Hematopoietic multipotent progenitor cell (in vitro differentiated cells): ENCODE measurements at places on chromosomes 2 and 18.

DNA sequence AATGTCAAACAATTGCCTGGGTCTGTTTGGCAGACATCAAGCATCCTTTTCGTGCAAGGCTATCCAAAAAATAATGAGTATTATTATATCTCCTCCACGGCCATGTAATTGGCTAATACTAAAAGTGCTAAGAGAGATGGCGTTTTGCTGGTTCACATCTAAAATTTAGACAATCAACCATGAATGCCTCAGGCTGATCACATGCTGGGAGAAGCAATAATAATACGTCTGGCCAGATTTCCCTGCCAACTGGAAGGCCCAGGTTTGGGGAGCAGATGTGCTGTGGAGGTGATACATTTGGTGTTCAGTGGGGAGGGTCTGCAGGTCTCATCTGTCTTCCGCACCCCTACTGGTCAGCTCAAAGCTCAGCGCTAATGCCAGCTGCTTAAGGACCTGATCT lies 60.3 kb upstream of the CREB1 start:
- no peak for DNase-seq

GRCh38 chr2:202035089-202035940 lies 1.7 kb downstream of the FZD7 start:
- peak; percentile 54 for DNase-seq

GRCh38 chr18:42092848-42093247 lies 137.8 kb downstream of the PIK3C3 start:
- no peak for DNase-seq

GRCh38 chr2:165440367-165440766 lies 29.1 kb upstream of the CSRNP3 start:
- no peak for DNase-seq

DNA sequence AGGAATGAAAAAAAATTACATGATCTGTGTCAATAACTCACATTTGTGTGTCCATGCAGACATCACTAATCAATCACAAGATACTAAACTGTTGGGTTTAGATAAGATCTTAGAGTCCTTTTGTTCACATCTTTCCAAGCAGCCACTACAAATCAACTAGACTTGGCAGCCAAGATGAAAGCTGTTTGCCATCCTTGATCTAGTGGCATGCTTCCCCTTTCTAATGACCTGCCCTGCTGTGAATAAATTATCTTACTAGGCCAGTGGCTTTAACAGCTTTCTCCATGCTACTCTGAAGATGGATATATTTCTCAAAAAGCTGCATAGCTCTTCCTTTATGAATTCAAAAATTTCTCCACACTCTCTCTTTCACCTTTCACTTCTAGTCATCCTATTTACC lies 1338.0 kb upstream of the ACVR2A start:
- DNase-seq = no peak

DNA sequence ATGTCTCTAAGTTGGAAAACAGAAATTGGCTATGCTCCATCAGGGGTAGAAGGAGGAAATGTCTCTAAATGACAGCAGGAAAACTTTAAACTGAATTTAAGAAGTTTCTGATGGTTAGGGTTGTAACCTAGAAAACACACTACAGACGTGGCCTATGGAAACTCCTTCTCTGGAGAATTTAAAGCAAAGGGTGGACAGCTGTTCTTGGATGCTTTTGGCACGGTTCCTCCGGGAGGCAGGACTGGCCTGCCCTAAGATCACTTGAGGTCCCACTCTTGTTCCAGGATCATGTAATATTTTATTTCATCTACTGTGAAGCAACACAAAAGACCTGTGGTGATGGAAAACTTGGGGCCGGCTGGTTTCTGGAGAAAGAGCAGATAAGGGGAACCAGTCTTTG lies 77.0 kb downstream of the NRP2 start:
- DNase-seq = no peak

DNA sequence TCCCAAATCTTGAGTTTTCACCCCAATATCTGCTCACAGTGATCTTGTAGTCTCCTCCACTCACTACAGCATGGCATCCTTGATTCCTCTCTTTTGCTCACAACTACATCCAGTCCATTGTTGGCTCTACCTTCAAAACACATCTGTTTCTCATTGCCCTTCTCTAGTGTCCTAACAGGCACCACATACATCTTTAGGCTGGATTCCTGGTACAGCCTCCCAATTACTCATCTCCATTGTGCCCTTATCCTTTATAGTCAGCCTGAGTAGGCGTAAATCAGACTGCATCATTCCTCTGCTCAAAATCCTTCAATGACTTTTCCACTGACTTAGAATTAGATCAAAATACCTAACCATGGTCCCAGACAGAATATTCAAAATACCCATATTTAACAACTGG lies 10.7 kb upstream of the TAF1B start:
- DNase-seq = no peak

GRCh38 chr18:49100226-49100968 lies 149.6 kb upstream of the SMAD7 start:
- DNase-seq = no peak

DNA sequence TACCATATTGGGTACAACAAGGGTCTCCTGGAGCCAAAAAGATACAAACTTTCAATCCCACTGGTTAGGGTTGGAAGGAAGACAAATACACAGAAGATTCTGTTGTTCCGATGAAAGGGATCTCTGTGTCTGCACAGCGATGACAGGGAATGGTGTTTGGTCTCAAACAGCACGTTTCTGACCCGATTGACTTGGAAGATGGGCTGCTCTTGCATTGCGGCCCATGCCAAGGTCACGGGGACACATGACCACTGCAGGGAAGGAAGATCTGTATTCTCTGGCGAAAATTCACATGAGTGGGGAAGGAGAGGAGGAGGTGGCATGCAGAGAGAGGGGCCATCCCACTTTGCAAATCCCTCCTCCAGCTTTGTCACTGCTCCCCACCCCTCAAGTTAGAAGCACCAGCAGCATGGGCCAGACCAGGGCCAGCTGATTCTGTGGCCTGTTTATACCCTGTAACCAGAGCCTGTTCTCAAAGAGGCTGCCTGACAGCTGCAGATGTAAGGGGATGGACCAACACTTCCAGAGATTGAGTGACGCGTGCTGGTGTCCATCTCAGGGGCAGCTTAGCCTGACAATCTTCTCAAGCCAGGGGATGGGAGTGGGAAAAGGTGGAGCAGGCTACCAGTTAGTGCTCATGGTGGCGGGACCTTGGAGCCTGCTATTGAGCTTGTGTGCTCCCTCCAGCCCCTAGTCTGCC lies 57.2 kb downstream of the TNP1 start:
- no peak for DNase-seq

DNA sequence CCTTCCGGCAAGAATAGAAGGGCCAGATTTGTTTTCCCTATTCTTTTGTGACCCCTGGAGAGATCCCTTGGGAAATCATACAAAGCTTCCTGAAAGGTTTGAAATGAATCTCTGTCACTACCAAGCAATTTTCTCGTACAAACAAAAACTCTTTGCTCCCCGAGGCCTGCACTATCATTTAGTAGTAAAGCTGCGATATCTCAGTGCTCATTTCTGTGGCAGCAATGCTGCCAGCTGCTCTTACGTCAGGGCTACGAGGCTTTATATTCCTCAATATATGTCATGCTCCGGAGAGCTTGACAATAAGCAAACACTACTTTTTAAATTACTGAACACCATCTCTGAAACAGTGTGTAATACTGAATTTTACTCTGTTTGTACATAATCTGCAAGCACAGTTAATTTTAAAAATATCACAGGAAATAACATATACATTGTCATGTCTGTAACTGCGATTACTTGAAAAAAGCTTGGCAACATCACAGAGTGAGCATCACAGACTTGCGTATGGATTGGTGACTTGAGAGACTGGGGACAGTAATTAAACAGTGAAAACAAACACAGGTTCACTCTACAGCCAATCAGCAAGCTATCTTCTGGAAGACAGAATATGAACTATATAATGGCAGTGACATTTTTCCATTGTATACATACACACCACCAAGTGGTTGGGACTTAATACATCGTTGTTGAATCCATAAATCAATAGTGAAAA lies 403.3 kb upstream of the NETO1 start:
- no peak for DNase-seq

GRCh38 chr18:21321711-21322110 lies 79.7 kb downstream of the GREB1L start:
- DNase-seq = no peak

- no peak for DNase-seq
Measured at GRCh38 chr2:78592491-78592890, 433.0 kb upstream of the REG3G start.

GRCh38 chr2:167749016-167749415 lies 498.4 kb downstream of the STK39 start:
- no peak for DNase-seq

GRCh38 chr18:56076723-56077122 lies 488.7 kb upstream of the TCF4 start:
- no peak for DNase-seq

DNA sequence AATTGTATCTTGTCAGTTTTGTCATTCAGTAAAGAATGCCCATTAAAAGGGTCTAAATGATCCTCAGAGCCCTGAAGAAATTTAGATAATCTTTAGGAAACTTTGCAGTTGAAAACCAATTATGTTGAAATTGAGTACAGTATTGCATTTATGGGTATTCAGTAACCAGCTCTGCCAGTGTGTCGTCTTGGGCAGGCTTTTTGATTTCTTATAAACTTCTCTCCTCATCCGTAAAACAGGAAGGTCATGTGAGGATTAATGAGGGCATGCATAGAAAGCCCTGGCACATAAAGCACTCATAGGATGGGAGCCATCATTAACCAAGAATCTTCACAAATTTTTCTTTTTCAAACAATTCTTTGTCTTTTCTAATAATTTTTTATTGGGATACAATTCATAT lies 14.8 kb downstream of the PNO1 start:
- no peak for DNase-seq

DNA sequence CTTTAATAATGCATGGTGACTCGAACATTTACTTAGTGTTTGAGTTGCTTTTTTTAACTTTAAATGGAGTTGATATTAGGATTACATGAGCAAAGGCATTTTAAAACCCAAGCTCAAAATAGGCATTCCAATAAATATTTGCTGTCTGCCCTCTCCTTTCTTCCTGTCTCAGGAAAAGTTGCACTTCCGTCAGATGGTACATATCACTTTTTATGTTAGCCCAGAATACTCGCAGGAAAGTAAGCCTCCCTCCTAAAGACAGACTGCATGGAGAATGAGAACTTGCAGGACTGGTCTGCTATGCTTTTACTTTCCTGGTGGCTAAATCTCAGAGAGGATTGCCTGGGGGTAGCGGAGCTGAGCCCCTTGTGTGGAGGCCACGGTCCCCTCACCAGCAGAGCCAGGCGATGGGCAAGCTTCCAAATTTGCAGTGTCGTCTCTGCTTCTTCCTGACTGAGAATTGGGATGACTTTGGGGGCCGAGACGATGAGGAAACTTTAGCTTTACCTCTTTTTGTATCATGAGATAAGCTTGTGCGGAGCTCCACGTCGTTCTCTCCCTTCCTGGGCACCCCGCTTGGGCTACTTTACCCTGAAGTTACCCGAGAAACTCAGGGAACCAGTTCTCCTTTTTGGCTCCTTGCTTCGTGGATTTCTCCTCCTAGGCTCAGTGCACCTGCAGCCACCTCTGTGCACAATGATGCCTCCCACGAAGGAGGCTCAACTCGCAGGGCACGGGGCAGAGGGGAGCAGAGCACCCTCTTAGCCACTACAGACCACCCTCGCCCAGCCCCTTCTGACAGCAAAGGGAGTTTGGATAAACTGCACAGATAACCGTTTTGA lies 223.3 kb downstream of the SH3RF3 start:
- no peak for DNase-seq

DNA sequence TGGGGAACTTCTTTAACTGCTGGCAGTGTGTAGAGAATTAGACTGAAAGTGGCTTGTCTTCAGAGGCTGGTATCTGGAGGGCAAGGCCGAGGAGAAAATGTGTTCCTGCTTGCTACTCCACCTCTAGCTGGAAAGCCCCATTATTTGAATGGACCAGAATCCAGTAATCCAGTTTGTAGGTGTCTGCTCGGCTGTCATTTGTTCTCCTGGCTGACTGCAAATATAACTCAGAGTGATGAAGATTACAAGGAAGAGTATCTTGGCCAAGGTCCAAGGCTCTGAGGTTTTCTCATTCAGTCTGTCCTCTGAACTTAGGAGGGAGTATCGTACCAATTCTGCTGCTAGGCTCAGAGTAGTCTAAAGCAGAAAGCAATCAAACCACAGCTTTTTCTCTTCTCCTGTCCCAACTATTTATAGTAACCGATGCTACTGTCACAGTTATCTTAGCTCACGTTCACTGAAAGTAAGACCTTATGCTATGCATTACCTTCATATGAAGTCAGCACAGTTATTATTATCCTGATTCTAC lies 228.6 kb downstream of the SETBP1 start:
- DNase-seq = no peak

DNA sequence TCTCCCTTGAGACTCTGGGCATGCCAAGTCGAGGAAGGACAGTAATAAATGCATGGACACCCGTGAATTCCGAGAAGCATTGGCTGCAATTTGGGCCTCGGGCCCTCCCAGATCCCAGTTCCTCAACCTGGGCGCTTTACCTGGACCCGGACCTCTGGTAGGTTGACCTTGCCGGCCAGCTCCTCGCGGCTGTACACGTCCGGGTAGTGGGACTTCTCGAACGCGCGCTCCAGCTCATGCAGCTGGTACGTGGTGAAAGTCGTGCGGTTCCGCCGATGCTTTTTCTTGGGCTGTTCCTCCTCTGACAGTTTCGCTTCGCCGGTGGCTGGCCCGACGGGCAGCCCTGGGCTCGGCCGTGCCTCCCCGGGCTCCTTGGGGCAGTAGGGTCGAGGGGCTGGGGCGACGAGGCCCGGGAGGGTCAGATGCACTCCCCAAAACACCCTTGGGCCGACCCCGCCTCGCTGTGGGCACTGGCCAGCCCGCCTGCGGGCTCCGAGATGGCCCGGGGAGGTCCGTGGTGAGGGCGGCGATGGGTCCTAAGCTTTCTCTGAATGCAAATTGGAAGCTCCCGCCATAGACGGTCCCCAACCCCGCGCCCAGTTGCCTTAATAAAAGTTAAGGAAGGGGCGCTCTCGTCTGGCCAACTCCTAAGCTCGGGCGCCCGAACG lies 899 bp downstream of the RAX start:
- DNase-seq = no peak

DNA sequence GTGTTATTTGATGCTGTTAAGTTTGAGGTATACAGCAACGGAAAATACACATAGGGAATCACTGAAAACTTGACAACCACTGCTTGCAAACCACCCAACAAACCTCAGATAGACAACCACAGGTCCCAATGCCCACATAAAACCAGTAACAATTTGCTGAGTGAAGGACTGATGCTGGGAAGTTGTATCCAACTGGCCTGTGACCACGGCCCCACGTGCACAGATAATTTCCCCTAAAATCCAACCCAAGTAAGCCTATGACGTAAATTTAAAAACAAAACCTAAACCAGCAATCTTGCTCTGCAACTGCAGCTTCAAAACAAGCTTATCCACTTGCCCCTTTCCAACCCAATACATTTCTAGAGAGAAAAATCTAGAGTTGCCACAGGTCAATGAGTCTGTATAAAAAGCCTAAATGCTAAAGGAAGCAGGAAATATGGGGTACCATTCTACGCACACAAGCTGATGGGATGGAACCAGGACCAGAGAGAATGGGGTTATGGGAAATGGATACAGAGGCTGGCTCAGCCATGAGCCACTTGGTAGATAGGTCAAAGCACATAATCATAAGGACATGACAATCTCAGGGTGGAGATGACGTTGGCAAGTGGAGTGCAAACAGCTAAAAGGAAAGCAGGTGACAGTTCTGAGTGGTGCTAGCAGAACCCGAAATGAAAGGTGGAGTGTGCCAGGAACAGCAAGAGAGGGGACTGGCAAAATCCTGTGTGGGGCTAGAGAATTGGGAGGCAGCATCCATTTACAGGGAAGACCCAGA lies 27.8 kb upstream of the CREB1 start:
- DNase-seq = no peak

GRCh38 chr2:23483791-23484190 lies 98.8 kb downstream of the KLHL29 start:
- DNase-seq = no peak
